ENCODE measurements at places on chromosomes 6 and 20.
A peak's percentile ranks its signal among the peaks of the same experiment; 100 is the strongest.

DNA sequence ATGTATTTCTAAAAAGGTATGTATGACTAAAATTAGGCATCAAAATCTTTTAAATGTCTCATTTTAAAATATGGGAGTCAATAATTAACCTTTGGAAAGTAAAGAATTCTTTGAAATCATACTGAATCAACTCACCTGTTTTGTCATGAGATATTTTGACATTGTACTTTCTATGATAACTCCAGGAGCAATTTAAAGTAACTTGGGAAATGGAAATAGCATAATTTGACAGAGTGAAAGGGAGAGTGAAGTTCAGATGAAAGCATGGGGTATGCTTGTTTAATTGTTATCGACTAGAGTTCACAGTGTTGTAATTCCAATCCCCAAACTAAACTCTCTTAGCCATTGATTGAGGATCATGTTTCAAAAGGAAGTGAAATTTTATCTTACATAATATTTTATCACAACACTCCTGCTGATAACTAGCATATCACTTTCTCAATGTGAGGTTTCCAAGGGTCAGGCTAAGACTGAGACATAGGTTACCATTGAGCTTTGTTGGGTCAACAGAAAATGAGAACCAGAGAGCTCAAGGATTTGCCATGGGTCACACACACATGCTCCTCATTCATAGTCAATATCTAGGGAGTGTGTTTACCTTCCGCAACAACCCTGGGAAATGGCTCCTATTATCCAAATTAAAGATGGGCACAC lies 2.3 kb downstream of the GSTA1 start:
- DNase-seq, result no peak

DNA sequence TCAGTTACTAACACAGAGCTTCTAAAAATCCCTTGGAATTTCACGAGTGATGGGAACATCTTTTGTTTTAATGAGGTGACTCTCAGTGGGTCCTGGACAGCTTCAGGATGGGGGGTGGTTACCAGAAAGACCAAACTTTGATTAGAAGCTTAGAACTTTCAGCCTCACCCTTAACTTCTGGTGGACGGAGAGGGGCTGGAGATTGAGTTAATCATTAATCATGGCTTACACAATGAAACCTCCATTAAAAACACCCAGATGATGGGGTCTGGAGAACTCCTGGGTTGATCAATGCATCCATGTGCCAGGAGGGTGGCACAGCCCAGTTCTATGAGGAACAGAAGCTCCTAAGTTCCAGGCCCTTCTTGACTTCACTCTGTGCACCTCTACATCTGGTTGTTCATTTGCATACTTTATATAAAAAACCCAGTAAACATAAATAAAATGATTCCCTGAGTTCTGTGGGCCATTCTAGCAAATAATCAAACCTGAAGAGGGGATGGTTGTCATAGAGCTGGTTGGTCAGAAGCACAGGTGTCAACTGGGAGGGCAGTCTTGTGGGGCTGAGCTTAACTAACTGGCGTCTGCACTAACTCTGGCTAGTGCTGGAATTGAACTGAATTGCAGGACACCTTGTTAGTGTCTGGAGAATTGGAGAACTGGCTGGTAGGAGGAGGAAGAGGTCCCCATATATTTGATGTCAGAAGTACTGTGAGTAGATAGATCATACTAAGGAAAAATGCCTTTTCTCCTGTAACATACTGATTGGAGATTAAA lies 10.3 kb downstream of the RMND1 start:
- no peak for DNase-seq

GRCh38 chr20:49323622-49324238 lies 45.9 kb upstream of the ZNFX1 start:
- DNase-seq, result no peak

DNA sequence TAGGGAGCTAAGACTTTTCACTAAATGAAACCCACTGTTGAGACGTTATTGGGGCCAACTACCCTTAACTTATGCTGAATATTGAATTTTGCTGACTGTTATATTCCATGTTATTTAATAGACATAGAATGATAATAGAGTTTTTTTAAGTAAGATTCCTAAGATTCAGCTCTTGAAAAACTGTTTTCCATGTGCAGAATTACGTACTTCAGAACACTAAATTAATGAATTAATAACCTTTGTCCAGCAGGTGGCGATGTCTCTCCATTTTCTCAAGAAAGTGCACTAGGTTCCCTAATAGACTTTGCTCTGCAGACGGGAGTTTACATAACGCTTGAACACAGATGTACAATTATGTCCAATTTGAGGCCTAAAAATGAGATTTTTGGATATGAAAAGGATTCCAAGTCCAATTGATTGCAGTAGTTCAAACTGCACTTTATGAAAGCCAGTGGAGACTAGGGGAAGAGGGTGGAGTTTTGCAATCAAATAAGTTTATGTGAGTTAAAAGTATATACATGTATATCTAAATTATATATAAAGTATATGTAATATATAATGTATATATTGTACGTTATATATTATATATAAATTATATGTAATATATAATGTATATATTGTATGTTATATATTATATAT lies 282.1 kb downstream of the UST start:
- peak; percentile 76 for DNase-seq

DNA sequence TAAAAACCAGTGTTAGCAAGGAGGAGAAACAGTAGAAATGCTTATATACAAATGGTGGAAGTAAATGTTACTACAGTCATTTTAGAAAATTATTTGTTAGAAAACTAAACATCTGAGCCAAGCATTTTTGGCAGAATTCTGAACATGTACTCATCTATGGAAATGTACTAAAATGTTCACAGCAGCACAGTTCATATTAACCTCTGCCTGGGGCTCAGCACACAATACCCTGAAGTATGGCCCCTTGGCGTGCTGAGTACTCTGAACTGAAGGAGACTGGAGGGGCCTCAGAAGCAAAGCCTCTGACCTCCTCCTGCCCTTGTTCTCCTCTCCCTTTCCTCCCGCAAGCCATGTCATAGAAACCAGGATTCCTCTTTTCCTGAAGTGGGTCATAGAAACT lies 66.2 kb upstream of the RALGAPA2 start:
- DNase-seq, result no peak

- DNase-seq, result no peak
These were observed 1334.5 kb upstream of the ADGRB3 start for GRCh38 chr6:67300430-67301040.

- DNase-seq, result no peak
These were observed 133.7 kb downstream of the PXDC1 start for GRCh38 chr6:3617681-3618311.

DNA sequence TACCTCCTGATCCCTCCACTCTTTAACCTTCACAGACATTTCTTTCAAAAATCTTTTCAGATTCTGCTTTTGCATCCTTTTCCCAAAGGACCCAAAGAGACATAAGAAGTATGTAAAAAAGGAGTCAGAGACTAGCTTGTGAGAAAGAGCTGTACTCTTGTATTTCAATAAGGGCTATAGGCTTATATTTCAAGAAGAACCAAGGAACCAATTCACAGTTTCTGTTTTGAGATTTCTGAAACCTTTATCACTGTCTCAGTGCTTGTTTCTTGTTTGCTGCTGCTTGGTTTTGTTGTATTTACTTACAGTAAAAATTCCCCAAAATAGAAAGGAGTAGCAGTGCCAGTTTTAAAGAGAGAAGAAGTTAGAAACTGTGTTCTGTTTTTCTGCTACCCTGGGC lies 461.6 kb upstream of the ID4 start:
- DNase-seq, result no peak

DNA sequence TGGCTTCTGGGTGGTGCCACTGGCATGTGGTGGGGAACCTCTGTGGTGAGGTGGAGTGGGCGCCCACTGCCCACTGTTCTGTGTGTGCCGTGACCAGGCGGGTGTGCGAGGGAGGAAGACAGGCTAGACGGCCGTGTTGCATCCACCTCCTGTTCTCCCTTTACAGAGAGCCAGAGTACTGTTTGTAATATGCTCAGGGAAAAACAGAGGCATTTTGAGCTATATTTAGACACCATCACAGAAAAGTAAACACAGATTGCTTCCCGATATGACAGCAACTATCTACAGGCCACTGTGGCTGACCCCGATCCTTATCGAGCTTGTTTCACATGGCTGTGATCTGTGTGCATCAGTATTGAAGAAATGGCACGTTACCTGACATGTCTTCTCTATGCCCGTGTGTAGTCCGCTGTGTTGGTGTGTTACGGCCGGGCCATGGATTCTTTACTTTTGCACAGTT lies 45.6 kb downstream of the ARID1B start:
- no peak for DNase-seq

- DNase-seq, result no peak
These were observed 68.3 kb downstream of the CD24 start for GRCh38 chr6:106906232-106906631.

GRCh38 chr20:22425344-22426295 lies 158.8 kb downstream of the FOXA2 start:
- no peak for DNase-seq

DNA sequence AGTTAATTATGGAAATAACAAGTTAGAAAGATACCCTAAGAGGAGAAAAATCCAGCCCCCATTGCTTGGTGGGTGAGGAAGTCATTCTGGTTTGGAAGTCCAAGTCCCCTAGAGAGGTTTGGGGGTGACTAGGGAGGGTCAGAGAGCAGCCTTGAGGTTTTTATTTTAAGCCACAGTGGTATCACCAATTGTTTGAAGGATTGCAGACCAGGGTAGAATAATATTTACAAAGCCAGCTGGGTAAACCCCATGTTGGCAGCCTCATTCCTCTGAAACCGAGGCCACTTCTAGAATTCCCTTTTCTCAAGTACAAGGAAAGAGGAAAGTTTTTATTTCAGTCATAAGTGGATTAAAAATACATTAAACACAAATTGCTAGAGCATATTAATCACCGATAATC lies 99.7 kb downstream of the TMEM170B start:
- no peak for DNase-seq

DNA sequence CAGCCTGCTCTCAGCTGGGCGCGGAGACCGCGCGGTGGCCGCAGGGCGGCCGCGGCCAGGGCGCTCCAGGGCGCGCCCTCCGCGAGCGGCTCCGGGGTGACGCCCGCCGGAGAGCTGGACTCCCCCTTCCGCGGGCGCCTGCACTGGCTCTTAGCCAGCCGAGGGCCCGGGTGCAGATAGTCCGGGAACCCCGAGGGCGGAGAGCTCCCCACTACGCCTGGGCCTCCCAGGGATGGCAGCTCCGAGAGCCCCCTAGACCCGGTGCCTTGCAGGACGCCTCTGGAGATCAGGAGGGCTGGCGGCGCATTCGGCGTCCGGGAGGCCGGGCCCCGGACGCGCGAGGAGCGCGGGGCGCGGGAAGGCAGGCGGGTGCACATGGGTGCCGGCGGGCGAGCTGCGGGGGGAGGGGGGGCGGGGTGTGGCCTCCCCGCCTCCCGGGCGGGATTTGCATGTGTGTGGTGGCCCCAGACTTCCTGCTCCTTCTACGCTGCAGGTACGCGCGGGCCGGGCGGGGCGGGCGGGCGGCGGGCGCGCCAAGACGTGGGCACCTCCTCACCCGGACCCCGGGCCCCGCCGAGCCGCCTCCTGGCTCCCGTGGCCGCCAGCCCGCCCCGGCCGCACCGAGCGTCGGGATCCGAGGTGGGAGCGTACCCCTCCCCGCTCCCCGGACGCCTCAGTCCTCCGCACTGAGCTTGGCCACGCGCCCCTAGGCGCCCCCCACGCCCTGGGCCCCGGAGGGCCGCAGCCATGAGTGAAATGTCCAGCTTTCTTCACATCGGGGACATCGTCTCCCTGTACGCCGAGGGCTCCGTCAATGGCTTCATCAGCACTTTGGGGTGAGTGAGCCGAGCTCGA lies at the start of gene ITPR3:
ITPR3 (plus strand) TSS at position 467 of the 855 bp plus-strand sequence; CDS start at position 748, 281 bp downstream.
- peak; percentile 63 for DNase-seq

GRCh38 chr20:39885975-39886649 lies 802.9 kb downstream of the MAFB start:
- no peak for DNase-seq

GRCh38 chr6:52227495-52227894 lies 16.8 kb downstream of the IL17F start:
- peak; percentile 73 for DNase-seq

DNA sequence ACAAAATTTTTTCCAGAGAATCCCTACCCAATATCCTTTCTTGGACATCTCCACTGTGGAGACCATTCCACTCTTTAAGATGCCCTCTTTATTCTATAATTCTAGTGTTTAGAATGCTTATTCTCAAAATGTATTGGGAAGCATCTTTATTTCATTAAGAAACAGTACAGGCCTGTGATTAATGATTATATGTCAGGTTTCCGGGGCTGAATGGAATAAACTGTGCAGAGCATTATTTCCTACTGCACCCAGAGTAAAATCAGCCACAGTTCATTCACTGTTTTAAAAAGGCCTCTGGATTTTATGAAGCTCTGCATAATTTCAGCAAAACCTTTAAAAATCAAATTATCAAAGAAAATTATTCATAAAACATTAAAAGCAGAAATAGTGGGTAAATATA lies 42.6 kb downstream of the DSE start:
- no peak for DNase-seq

GRCh38 chr6:16337295-16337975 lies 99.0 kb downstream of the GMPR start:
- DNase-seq, result no peak

DNA sequence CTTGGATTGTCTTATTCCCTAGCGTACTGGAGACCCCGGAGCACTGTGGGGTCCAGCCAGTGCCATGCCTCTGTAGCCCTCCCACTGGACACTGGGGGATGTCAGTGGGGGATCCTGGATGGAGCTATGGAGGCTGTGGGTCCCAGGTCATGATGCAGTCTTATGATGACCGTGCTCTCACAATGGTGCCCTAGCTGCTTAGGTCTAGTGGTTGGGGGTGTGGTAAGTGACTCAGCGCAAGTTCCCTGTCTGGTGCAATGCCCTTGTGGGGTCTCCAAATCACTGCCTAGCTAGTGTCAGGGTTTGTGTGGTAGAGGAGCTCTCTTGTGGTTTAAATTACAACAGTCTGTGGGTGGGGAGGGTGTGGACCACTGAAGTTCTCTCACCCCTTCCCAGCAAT lies 135.4 kb downstream of the CDC5L start:
- DNase-seq, result no peak

DNA sequence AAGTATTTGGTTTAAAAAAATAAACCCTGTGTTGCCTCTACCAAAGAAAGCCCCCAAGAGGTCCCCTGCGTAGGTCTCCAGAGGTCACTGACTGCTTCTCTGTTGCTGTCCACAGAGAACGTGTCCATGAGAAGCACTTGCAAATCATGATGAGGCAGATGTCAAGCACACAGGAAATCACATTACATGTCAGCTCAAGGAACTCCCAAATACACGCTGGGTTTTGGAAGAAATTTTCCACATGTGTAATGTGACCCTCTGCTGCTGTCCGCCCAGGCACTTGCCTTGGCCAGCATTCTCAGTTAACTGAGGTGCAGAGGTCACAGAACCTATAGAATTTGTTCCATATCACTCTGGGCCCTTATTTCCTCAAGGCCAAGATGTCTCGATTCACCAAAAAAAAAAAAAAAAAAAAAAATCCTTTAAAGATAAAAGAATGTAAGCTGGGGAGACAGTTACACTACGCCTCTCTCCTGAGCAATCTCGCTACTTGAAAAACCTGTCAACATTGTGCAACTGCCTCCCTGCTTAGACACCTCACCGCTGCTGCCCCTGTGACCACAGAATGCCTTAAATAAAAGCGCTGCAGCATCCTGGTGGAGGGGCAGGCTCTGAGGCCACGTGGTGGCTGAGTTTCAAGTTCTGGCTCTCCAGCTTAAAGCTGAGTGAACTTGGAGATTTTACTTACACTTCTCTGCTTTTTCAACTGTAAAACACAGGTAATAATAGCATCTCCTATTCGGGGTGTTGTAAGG lies 42.3 kb downstream of the SLC22A23 start:
- no peak for DNase-seq

- no peak for DNase-seq
These were observed 29.6 kb downstream of the QKI start for GRCh38 chr6:163444077-163444476.

- peak; percentile 22 for DNase-seq
These were observed 74.8 kb downstream of the RIN2 start for GRCh38 chr20:19832875-19833274.

All from stimulated activated CD4-positive, alpha-beta T cell treated with anti-CD3 and anti-CD28 coated beads, Interleukin-12 subunit alpha, Interleukin-12 subunit beta, amount 100 ng/mL, for 48 hours (primary cell).